ENCODE measurements at places on chromosomes 11 and 22.

DNA sequence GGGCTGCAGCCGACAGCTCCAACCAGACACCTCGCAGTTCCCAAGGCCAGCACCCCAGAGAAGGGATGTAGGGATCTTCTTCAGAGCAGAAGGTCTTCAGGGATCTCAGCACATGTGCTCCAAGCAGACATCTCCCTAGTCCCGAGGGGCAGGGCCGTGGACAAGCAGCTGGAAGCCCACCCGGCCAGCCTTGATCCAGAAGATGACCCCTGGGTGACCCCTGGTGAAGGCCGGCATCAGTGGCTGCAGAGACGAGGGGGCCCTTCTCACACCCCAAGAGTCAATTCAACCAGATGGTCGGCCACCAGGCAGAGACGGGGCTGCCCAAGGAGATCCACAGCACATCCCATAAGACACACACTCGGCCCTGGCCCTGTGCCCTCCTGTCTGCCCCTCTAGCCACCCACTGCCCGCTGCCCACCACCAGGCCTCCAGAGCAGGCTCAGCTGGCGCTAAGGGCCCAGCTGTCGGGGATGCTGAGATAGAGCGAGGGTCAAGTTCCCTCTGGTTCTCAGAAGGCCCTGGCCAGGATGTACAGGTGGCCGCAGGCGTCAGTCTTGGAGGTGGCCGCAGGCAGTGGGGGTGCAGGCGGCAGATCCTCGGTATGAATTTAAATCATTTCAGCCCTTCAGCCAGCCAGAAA lies 168.3 kb downstream of the BRD1 start:
- no peak for DNase-seq

DNA sequence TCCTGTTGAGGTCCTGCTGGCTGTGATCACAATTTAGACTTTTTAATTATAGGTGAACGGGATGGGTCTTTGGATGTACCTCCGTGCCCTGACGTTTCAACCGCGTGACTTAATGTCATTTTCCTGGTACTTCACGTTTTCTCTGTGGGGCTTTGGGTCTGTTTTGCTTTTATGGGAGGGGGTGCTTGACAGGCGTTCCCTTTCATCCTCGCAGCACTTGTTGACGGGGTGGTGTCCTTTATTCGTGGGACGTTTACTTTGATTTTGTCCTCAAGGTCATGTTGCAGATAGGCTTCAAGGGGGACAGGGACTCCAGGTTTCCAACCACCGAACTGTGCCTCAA lies 994 bp downstream of the PPP6R3 start:
- DNase-seq, result no peak

DNA sequence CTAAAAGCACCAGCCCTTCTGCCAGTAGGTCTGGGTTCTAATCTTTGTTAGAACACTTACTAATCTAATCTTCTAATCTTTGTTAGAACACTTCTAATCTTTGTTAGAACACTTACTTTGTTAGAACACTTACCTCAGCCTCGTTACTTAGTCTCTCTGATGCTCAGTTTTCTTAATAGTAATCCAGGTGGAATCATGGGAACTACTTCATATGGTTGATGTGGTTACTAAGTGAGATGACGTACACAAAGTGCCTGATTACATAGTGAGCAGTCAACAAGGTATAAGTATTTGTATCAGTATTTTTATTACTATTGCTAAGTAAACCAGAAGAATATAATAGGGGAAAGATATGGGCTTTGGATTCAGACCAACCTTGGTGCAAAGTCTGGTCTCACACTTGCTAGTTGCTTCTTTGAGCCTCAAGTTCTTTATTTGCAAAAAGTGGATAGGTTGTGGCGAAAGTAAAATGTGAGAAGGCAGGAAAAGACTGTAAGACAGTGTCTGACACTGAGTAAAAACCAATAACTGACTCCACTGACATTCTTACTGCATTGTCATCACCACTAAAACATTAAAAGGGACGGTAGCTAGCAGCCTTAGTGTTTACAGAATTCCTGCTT lies 83.7 kb downstream of the TRAF6 start:
- no peak for DNase-seq

DNA sequence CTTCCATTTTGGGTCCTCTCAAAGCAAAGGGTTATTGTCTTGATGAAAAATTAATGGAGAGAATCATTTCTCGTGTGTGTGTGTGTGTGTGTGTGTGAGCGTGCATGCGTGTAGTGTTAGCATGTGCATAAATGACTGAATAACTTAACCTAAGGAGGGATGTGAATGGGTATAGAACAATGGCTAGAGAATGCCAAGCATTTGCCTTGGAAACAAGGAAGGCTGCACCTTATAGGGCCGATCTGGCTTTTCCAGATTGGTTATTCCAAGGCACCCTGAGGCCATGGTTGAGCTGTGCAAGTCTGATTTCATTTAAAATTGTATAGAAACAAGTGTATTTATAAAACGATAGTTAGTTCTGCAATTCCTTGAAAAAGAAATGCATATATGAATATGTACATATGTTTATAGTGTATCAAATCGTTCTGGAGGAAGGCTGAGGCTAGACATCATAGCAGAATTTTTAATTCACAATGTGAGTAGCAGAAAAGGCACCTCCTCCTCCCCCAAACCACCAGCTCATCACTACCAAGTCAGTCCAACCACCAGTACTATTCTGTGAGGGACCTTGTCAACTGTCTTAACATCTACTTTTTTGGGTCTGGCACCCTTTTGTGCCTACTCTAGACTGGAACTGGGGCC lies 322.7 kb upstream of the ISX start:
- no peak for DNase-seq

DNA sequence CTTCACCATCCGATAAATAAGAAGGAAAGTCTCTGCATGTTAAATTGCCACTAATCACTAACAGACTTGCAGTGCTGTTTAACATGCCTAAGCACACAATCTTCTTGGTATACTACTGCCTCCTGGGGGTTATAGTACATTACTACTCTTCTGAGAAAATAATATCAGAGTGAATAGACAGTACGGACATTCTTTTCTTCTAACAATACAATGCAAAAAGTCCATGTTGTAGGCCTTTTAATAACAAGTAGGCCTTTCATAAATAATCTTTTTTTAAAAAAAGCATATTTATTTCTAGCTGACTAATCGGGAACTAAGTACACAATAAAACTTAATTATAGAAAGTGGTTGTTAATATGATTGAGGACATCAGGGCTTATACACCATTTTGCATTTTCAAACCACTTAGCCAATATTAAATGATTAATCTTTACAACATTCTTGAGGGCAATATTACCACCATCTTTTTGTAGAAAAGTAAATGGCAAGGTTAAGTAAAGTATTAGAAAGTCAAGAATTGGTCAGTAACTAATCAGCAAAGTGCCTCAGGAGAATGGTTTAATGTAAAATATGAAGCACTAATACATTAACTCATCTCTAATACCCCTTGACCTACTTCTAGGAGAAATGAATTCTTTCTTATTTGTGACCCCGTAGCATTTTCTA lies 84.7 kb downstream of the TTC28 start:
- DNase-seq, result peak; percentile 86

DNA sequence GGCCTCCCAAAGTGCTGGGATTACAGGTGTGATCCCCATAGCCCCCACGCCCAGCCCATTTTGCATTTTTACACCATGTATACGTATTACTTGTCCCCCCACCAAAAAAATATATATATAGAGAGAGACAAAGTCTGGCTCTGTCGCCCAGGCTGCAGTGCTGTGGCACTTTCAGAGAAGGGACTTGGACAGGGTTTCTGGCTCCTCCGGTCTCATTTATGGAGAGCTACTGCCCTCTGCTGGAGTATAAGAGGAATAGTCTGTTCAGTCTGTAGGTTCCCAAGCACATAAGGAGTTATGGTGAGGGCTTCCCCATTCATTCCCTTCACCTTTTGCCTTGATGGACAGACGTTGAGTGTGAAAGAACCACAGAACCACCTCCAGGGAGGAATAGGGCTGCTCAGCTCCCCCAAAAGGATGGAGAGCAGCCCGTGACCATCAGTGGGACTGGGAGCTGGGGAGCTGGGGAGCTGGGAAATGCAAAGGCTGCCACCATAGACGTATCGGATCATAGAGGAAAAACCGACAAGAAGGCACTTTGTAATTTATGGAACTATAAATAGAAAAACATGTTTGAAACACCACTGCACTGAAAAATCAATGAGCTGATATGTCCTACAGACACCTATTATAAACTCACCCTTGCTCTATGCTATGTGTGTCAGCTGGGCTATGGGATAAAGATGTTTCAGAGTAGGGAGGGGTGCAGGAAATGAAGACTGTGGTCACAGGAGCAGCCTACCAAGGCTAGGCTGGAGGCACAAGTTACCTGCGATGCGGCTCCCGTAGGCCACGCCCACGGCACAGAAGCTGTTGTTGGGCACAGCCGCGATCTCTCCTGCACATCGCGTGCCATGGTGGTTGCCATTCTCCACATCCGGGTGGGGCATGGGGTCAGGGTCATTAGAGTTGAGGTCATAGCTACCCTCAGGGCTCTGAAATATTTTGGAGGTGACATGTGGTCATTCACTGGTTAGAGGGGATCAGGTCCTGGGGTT lies 5.2 kb downstream of the PCSK7 start:
- peak; percentile 67 for DNase-seq

- DNase-seq, result no peak
Measured at GRCh38 chr11:76123248-76123647, 83.1 kb downstream of the WNT11 start.

GRCh38 chr22:44307509-44308169 lies 5.1 kb downstream of the SHISAL1 start:
- no peak for DNase-seq

GRCh38 chr22:49867303-49868265 lies 13.9 kb downstream of the ZBED4 start:
- DNase-seq, result no peak

GRCh38 chr11:19712281-19713195 lies at the start of gene NAV2:
NAV2 (plus strand) TSS chr11:19712837; CDS start chr11:19713696, 859 bp downstream.
- peak; percentile 84 for DNase-seq

DNA sequence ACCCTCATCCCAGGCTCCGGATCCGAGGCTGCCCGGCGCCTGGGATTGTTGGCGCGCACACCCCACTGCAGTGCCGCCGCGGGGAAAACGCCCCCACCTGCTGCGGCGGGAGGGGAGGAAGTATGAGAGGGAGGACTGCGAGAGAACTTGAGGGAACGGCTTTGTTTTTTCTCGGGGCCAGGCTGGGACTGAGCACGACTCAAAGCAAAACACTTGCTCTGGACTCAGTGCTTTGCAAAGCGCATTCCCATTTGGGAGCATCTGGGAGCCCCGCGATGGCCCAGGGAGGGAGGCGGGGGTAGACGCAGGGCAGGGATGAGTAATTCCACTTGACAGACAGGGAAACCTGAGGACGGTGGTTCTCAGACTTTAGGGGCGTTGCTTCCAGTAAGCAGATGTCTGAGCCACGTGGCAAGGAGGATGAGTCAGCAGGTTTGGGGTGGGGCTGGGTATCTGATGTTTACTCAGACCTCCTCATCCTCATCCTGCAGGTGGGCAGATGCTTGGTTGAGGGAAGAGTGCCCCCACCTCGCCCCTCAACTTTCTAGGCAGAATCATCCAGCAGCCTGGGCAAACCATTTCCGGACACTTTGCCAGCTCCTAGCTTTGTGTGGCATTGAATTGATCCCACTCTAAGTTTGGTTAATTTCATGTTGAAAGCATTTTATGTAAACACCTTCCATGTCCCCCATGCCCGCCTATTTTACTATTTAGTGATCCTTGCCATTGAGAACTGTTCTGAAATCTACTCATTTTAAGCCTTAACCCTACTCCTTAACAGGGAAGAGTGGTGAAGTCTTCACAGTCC lies 1.5 kb downstream of the MIAT start:
- DNase-seq, result peak; percentile 76

GRCh38 chr11:112620621-112621394 lies 340.4 kb upstream of the NCAM1 start:
- DNase-seq, result no peak

- DNase-seq, result no peak
Measured at GRCh38 chr11:126113963-126114362, 51.3 kb upstream of the CDON start.

GRCh38 chr11:118079491-118079890 lies 2.6 kb downstream of the TMPRSS4 start:
- no peak for DNase-seq

GRCh38 chr22:42830161-42830560 lies 26.9 kb downstream of the ARFGAP3 start:
- DNase-seq, result no peak

DNA sequence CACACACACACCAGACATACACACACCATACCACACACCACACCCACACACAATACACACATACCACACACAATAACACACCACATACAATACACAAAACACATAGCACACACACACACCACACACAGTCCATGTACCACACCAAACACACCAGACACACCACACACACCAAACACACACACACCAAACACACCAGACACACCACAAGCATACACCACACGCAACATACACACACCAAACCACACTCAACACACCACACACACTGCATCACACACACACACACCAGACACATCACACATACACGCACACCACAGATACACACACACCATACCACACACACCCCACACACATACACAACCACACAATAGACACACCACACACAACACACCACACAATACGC lies 54.8 kb downstream of the IGSF9B start:
- DNase-seq, result no peak

DNA sequence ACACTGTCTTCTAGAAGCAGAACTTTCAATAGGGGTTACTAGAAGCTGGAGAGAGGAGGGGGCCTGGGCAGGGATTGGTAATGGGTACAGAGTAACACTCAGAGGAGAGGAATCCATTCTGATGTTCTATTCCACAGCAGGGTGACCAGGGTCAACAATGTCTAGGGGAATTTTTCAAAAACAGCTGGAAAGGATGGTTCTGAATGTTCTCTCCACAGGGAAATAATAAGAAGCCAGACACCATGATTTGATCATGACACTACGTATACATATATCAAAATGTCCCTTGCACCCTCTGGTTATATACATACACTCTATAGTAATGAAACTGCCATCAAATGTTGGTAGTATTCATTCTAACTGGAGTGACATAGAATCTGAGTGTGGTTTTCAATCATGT lies 111.2 kb upstream of the TOP3B start:
- DNase-seq, result no peak

DNA sequence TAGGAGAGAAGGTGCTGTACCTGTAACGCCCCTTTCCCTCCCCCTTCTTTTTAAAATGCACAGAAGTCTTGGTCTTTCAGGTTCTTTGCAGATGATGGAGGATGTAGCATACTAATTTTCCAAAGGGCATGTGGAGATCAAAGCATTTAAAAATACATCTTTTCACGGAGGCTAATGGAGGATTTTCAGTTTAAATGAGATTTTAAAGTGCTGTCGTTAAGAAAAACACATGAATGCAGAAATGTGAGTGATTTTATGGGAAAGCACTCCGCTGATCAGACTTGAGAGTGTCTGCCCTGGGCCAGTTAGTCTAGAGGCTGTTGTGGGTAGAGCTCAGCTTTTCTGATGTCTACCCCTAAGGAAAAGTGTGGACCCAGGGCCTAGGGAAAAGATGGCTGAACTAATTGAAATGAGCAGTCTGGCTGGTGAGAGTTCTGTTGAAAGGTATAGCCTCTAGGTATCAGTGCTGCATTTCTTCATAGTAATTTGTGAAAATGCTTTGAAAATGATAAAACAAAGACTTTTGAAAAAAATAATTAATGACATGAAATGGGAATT lies 2.5 kb downstream of the AMOTL1 start:
- DNase-seq, result no peak
